ENCODE measurements at places on chromosomes 2 and 18.

GRCh38 chr2:190583507-190584337, 49.2 kb upstream of the NEMP2 start:
- no peak overlapping the region for H3K4me3 ChIP-seq
- peaks cover 1% of the 10 kb centered on the region for H3K4me1 ChIP-seq
- DNase-seq: no peak

- H3K4me3 ChIP-seq: peak overlapping the region; percentile 3
- H3K36me3 ChIP-seq: peaks cover 8% of the 10 kb centered on the region
- no peaks in the 10 kb centered on the region for H3K27me3 ChIP-seq
- peak overlapping the region; percentile 35 for H3K27ac ChIP-seq
These were observed 12.1 kb downstream of the ACTR3 start for GRCh38 chr2:113901943-113902342.

DNA sequence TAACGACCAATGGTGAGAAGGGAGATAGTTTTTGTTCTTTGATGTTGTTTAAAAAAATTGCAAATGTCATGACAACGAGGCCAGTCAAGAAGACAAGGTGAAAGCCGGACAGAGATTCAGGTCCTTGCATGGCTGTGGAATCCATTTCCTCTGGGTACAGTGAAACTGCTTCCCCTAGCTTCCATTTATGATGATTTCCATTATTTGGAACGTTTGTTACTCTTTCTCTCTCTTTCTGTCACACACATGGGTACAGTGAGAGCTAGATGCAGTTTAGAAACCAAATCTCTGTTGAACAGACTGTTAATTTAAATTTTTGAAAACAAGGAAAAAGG, 57.4 kb upstream of the MSH2 start:
- peaks cover 11% of the 10 kb centered on the region for H3K4me1 ChIP-seq
- H3K36me3 ChIP-seq: no peaks in the 10 kb centered on the region
- DNase-seq: no peak
- H3K27ac ChIP-seq: no peak overlapping the region

DNA sequence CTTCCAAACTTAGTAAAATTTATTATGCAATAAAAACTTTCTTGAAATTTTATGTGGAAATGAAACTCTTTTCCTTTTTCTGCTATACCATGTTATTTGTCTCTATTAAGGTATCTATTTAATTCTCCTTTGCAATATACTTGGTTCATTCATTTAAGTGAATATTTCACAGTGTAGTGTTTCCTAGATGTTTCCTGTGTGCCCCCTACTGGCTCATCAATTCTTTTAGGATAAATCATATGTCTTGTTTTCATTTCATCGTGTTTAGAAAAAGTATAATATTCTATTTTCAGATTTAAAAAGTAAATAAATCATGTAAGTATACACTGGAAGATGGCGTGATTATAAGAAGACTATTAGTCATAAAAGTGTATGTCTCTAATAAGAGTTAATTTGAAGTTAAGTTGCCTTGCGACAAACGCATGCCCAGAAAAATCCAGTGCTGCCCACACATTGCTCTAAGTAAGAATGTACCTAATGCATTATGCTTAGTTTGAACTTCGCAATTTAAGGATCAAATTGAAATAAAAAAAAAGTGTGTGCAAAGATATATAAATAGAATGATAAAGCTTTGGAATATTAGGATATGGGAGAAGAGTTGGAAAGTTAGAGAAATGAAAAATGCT, 525.4 kb downstream of the KCNJ3 start:
- DNase-seq: no peak
- H3K27ac ChIP-seq: no peak overlapping the region
- no peak overlapping the region for H3K4me3 ChIP-seq
- no peaks in the 10 kb centered on the region for H3K4me1 ChIP-seq
- H3K36me3 ChIP-seq: no peaks in the 10 kb centered on the region

DNA sequence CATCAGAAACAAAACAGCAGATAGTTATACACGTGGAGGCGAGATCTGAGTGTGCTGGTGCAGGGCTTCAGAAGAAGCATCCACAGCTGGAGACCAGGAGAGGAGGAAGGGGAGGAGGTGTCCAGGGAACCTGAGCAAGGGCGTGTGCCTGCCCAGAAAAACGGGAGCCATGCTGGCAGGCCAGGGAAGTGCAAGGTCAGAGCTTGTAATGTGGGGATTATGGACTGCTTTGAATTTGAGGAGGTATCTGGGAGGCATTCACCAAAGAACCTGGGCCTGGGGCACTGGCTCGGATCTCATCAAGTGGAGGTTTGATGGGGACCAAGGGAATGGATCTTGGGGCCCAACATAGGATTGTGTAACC, 12.6 kb downstream of the PSD4 start:
- no peak overlapping the region for H3K27ac ChIP-seq
- H3K4me1 ChIP-seq: peaks cover 66% of the 10 kb centered on the region
- H3K36me3 ChIP-seq: peaks cover 77% of the 10 kb centered on the region
- no peak for DNase-seq
- H3K27me3 ChIP-seq: no peaks in the 10 kb centered on the region

DNA sequence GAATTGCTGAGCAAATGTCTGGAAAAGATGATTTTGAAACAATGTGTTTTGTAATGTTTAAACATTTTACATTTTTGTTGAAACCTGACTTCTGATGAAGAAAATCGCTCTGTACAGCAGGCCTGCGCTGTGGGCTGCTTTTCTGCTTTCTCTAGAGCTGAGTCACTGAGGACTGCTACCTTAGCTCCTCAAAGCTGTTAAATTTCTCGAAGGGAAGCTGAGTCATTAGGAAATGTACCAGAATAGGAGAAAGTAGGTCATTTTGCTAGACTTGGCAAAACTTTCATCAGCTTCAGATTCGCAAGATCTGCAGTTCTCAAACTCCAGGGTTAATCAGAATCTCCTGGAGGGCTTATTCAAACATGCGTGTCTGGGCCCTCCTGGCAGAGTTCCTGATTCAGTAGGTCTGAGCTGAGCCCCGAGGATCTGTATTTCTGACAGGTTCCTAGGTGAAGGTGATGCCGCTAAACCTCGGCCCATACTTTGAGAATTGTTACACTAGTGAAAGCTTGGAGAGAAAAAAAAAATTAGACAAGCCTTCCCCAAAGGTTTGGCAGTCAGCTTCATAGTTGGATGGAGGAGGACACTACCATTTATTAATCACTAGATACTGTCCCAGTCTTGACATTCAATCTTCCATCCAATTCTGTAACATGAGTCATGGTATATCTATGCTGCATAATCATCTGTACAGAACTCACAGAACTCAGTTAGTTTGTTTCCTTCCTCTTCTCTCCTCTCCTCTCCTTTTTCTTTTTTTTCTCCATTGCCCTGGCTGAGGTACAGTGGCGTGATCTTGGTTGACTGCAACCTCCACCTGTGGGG, 297.6 kb downstream of the PARD3B start:
- H3K4me1 ChIP-seq: no peaks in the 10 kb centered on the region
- no peaks in the 10 kb centered on the region for H3K27me3 ChIP-seq
- no peaks in the 10 kb centered on the region for H3K36me3 ChIP-seq
- no peak overlapping the region for H3K27ac ChIP-seq
- H3K4me3 ChIP-seq: no peak overlapping the region

- no peak for DNase-seq
- H3K27me3 ChIP-seq: no peaks in the 10 kb centered on the region
- H3K36me3 ChIP-seq: no peaks in the 10 kb centered on the region
- no peak overlapping the region for H3K4me3 ChIP-seq
- H3K4me1 ChIP-seq: no peaks in the 10 kb centered on the region
These were observed 1590.0 kb upstream of the LRRTM1 start for GRCh38 chr2:81894451-81894990.
